WTC11 (cell line): ENCODE measurements at places on chromosomes 16 and 17.

DNA sequence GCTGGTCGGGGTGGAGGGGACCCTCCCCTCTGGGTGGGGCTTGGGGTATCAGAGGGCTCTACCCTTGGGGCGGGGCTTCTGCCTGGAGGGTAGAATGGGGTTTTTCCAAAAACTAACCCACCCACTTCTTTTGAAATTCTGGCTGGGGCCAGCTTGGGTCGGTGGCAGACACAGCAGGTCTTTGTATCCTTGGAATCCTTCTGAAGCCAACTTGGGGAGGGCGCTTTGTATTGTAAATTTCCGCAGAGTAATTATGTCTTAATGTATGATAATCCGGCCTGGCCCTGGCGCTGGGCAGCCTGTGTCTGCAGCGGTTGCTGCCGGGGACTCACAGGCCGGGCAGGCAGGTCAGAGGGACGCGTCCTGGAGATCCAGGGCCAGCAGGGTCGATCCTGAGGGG, 33.9 kb upstream of the GSE1 start:
- H3K27ac ChIP-seq = peak overlapping the region; percentile 93
- H3K4me3 ChIP-seq = peak overlapping the region; percentile 56
- peak; percentile 78 for DNase-seq
- H3K27me3 ChIP-seq = peaks cover 43% of the 10 kb centered on the region
- no peaks in the 10 kb centered on the region for H3K36me3 ChIP-seq
- peaks cover 96% of the 10 kb centered on the region for H3K4me1 ChIP-seq

GRCh38 chr17:37643869-37644268, 623 bp upstream of the DDX52 start:
- H3K27ac ChIP-seq = no peak overlapping the region
- H3K36me3 ChIP-seq = peaks cover 22% of the 10 kb centered on the region
- H3K4me3 ChIP-seq = peak overlapping the region; percentile 97
- DNase-seq = no peak
- peaks cover 39% of the 10 kb centered on the region for H3K27me3 ChIP-seq

DNA sequence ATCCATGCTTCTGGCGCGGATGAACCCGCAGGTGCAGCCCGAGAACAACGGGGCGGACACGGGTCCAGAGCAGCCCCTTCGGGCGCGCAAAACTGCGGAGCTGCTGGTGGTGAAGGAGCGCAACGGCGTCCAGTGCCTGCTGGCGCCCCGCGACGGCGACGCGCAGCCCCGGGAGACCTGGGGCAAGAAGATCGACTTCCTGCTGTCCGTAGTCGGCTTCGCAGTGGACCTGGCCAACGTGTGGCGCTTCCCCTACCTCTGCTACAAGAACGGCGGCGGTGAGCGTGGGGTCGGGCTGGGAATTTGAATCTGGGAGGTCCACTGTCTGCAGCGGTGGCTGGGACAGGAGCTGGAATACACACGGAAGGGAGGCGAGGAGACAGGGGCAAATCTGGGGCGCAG, 904 bp downstream of the SLC6A2 start:
- no peaks in the 10 kb centered on the region for H3K36me3 ChIP-seq
- H3K4me3 ChIP-seq = peak overlapping the region; percentile 79

- DNase-seq = no peak
- H3K27ac ChIP-seq = peak overlapping the region; percentile 73; the same call in 1 of the 2 replicates
- H3K36me3 ChIP-seq = peaks cover 10% of the 10 kb centered on the region; the same call in 1 of the 2 replicates
- peaks cover 16% of the 10 kb centered on the region for H3K4me1 ChIP-seq
- no peaks in the 10 kb centered on the region for H3K27me3 ChIP-seq
Measured at GRCh38 chr17:4160294-4160859, 17.4 kb downstream of the CYB5D2 start.

DNA sequence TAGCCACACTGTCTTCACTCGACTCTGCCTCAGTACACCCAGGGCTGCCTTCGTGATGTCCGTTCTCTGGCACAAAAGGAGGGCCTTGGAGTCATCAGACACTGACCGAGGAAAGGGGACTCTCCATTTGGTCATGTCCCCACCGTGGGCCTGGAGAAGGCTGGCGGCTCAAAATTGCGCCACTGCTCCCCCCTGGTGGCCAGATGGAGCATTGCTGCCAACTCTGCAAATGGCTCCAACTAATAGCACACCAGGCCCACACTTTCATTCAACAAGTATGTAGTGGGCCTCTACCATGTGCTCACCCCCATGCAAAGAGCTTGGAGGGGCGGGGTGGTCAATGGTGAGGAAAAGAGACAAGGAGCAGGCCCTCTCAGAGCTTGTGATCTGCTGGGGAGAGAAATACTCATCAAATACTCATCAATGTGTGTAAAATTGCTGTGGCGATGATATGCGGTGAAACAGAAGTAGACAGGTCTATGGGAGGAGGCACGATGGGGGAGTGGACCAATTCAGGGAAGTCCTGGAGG, 5.2 kb upstream of the GRIN2C start:
- H3K4me3 ChIP-seq = no peak overlapping the region
- peak overlapping the region; percentile 16 for H3K27ac ChIP-seq
- H3K4me1 ChIP-seq = peaks cover 14% of the 10 kb centered on the region
- DNase-seq = peak; percentile 87
- H3K36me3 ChIP-seq = peaks cover 16% of the 10 kb centered on the region; the same call in 1 of the 2 replicates
- peaks cover 27% of the 10 kb centered on the region for H3K27me3 ChIP-seq

DNA sequence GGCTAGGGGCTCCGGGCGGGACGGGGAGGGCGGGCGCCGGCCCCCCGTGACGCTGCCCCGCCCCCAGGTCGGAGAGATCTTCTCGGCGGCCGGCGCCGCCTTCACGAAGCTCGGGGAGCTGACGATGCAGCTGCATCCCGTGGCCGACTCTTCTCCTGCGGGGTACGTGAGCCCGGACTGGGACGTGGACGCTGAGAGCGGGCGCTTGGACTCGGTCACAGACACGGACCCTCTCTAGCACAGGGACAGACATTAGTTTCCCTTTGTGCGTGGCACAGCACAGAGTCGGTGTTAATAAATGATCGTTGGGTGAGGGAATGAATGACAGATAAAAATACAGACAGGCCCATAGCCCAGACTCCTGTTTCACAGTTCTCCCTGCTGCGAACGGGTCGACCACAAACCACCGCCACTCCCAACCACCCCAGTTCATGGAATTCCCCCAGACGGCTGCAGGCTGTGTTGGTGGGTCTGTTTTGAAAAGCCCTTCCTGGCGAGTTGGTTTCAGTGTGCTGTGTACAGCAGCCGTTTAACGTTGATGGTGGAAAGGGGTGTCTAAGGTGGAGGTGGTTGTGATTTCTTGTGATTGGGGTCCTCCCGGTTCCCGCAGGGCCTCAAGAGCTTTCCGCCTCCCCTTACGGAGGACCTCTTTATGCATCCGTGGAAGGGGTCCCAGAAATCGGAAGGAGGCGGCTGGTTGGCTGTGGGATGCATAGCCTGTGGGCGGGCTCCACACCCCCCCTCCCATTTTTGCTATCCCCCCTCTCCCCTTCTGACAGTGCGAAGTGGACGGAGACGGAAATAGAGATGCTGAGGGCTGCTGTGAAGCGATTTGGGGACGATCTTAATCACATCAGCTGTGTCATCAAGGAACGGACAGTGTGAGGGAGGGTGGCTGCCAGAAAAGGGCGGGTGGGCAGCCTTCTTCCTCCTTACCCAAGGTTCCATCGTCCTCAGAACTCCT, 2.9 kb downstream of the RNASEK start:
- H3K27ac ChIP-seq = peak overlapping the region; percentile 76
- peaks cover 47% of the 10 kb centered on the region for H3K4me1 ChIP-seq
- H3K36me3 ChIP-seq = peaks cover 9% of the 10 kb centered on the region
- H3K27me3 ChIP-seq = peaks cover 5% of the 10 kb centered on the region

DNA sequence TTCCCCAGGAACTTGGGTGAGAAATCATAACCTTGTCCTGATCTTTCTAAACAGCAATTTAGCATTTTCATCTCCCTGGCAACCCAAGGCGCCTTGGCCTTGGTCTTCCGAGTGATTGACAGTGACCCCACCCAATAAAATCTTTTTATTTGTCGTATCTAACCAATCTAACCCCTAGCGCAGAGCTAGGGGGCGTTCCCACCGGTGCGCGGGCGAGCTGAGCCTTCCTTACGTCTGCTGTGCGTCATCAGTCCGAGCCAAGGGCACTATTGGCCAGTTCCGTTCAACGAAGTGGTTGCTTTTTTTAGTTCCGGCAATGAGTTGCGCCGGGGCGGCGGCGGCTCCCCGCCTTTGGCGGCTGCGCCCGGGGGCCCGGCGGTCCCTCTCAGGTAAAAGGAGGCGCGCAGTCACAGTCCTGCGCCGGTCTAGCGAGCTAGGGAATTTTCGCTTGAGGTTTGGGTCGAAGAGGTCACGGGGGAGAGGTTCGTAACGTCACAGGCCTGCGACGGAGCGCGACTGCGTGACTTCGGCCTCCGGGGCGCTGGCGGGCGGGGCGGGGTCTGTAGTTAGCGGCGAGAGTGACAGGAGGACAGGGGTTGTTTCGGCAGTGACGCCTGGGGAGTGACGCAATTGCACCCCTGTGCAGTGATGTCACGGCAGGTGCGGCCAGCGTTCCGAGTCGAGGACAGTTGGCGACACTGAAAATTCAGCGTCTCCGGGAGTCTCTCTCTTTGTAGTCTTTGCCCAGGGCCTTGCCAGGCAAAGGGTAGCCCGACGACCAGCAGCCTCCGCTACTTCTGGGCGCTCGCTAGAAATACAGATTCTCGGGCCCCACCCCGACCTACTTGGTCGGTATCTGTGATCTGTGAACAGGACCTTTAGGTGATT, at the start of gene COQ7:
Gene COQ7 (plus strand): TSS at position 266 of the 888 bp plus-strand sequence. CDS start 51 bp downstream, at position 317.
- peak; percentile 97 for DNase-seq
- H3K4me1 ChIP-seq = 0 out of 2 replicates have a peak, but pooled peaks cover 3% of the 10 kb centered on the region
- no peaks in the 10 kb centered on the region; the same call in 1 of the 2 replicates for H3K36me3 ChIP-seq
- H3K27ac ChIP-seq = peak within 1 kb of the TSS; percentile 95
- peaks cover 2% of the 10 kb centered on the region; the same call in 1 of the 2 replicates for H3K27me3 ChIP-seq

GRCh38 chr16:88782454-88783390, 2.3 kb downstream of the PIEZO1 start:
- H3K27me3 ChIP-seq = 0 out of 2 replicates have a peak, but pooled peaks cover 3% of the 10 kb centered on the region
- H3K4me3 ChIP-seq = peak overlapping the region; percentile 41
- peaks cover 15% of the 10 kb centered on the region for H3K4me1 ChIP-seq
- no peak for DNase-seq

DNA sequence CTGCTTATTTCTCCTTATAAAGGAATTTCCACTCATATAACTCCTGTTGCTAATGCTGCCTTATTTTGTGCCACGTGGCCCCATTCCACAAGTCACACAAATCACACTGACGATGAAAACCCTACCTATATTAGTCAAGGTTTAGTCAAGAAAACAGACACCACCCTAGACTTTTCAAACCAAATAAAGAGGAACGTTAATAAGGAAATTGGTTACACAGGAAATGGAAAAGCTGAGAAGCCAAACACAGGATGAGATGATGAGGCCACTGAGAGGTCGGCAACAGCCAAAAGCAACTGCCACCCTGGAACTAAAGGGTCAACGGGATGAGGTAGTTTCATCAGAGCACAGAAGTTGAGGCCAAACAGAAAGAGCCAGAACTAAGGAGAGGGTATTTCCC, 47.3 kb upstream of the ALOX12 start:
- H3K27me3 ChIP-seq = peaks cover 3% of the 10 kb centered on the region; the same call in 1 of the 2 replicates
- no peak overlapping the region for H3K27ac ChIP-seq
- no peak overlapping the region for H3K4me3 ChIP-seq
- H3K36me3 ChIP-seq = no peaks in the 10 kb centered on the region
- no peaks in the 10 kb centered on the region for H3K4me1 ChIP-seq
- DNase-seq = no peak

DNA sequence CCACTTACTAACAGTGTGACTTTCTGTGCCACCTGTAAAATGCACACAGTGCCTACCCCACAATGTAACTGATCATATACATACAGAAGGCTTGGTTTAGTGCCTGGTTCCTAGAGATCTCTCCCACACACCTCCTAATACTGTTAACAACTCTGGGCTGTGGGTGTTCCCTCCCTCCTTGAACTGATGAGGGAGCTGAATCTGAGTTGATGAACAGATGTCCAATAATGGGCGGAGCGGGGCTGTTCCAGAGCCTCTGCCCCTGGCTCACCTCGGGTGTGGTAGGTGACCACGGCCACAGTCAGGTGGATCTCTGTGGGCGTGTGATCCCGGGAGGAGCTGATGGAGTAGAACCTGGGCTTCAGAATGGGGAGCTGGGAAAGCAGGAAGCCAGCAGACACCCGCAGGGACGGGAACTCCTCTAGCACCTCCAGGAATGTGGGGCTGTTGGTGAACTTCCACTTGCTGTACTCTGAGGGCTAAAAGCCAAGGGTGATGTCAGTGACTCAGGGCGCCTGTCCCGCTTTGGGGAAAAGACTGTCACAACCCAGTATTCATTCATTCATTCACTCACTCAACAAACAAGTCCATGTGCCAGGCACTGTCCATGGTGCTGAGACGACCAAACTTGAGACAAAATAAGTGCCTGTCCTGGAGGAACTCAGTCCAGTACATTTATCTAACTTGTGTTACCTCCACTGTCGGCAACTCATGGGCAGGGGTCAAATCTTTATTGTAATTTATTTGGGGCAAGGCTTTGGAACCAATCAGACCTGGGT, 37.6 kb downstream of the NOS2 start:
- DNase-seq = peak; percentile 59
- no peak overlapping the region for H3K4me3 ChIP-seq
- no peaks in the 10 kb centered on the region for H3K36me3 ChIP-seq
- H3K27ac ChIP-seq = no peak overlapping the region
- H3K4me1 ChIP-seq = no peaks in the 10 kb centered on the region

- DNase-seq = no peak
- peaks cover 3% of the 10 kb centered on the region for H3K4me1 ChIP-seq
- H3K27me3 ChIP-seq = no peaks in the 10 kb centered on the region
- H3K27ac ChIP-seq = no peak overlapping the region; the same call in 1 of the 2 replicates
Measured at GRCh38 chr16:11128211-11129141, 127.5 kb downstream of the SOCS1 start.

DNA sequence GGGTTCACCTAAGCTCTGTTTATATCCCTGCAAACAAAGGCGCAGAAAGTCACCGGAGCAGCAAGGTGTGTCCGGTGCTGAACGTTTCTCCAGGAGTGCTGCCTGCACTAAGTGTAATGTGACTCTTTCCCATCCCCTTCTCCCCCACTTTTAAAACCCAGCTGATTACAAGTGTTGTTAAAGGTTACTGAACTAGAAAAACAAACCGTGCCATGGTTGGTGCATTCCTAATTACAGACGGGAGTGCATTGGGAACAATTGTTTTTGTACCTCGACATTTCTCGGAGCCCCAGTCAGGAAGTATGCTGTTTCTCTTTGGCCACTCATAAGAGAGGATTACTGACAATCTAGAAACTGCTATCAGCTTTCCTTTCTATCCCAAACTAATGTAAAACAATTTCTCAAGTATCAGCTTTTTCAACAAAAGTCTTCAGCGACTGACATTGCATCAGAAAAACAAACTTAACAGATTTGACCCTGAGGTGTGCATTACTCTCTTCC, 441.0 kb upstream of the SALL1 start:
- H3K36me3 ChIP-seq = peaks cover 7% of the 10 kb centered on the region; the same call in 1 of the 2 replicates
- H3K4me1 ChIP-seq = peaks cover 22% of the 10 kb centered on the region
- H3K4me3 ChIP-seq = no peak overlapping the region; the same call in 1 of the 2 replicates
- H3K27ac ChIP-seq = peak overlapping the region; percentile 75; the same call in 1 of the 2 replicates

GRCh38 chr17:53818929-53819328, 3.8 kb upstream of the KIF2B start:
- no peaks in the 10 kb centered on the region for H3K27me3 ChIP-seq
- no peak for DNase-seq
- no peak overlapping the region for H3K27ac ChIP-seq

DNA sequence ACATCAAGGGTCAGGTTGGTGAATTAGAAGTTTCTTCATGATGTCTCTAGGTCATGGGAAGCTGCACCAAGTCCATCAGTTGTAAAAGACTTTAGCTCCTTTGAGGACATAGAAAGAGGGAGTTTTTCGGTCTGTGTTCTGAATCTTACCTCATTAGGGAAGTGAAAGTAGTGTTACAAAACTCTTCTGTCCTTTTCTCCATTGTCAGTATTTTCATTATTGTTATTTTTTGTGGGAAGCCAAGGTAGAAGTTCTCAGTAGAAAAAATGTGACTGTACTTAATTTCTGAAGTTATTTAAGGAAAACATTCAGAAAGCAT, 24.2 kb downstream of the MAP3K3 start:
- H3K4me3 ChIP-seq = no peak overlapping the region
- no peak for DNase-seq
- no peaks in the 10 kb centered on the region for H3K27me3 ChIP-seq
- H3K36me3 ChIP-seq = peaks cover 2% of the 10 kb centered on the region; the same call in 1 of the 2 replicates
- peaks cover 19% of the 10 kb centered on the region for H3K4me1 ChIP-seq
